ENCODE measurements at places on chromosomes 13 and 19.

GRCh38 chr19:48672994-48673393 is at the start of gene NTN5:
TSS of gene NTN5 (minus strand) at chr19:48673017. CDS start at chr19:48670986, 2,031 bp downstream.
- no peak for DNase-seq

DNA sequence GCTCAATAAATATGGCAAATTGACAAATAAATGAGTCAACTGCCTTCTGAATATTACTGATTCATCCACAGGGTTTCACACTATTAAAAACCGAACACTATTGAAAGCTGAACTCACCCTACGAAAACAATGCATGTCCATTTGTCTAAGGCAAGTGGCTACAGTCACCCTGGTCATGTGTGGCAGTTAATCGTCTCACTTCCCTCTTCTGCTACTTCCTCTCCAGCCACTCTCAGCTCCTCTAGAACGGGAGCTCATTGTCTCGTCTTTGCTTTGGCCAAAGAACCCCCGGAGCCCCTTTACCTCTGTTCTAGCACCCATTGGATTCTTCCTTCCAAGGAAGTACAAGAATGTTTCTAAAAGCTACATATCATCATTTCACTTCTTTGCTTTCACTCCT is 74.4 kb upstream of the ZNF599 start:
- no peak for DNase-seq

- no peak for DNase-seq
Measured at GRCh38 chr19:7242601-7243258, 51.5 kb downstream of the INSR start.

DNA sequence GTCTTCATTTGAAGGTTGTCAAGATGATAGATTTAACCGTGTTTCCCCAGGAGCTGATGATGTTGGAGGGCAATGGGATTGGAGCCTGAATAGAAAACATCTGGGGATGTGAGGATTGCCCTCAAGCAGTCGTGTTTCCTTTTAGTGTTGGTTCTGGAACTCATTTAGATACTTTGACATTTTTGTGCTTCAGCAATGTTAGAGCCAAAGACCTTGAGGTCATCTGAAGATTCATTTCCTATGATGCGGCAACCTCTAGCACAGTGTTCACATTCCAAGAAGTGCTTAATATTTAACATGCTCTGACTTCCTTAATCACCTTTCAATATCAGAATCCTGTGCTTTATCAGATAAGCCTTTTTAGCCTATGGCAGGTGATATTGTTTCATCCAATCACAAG is 82.7 kb downstream of the SLC10A2 start:
- DNase-seq = no peak

DNA sequence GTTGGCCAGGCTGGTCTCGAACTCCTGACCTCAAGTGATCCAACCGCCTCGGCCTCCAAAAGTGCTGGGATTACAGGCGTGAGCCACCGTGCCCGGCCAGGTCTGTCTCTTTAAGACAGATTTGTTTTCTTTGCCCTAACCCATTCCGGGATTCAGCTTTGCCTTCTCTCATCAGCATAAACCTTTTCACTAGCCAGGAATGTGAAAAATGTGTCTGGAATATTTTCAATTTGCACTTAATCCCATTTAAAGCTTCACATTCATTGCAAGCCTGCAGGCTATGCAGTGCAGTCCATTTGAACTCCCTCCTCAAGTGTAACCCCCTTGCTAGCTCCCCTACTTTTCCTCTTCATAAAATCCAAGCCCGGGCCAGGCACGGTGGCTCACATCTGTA is 880 bp upstream of the TMEM160 start:
- no peak for DNase-seq

- DNase-seq = no peak
Measured at GRCh38 chr19:6519289-6519688, 11.5 kb upstream of the TNFSF9 start.

GRCh38 chr19:39448271-39448670 is 2.9 kb downstream of the SUPT5H start:
- peak; percentile 72 for DNase-seq

GRCh38 chr19:4984438-4984990 is 15.6 kb downstream of the KDM4B start:
- no peak for DNase-seq

- peak; percentile 24 for DNase-seq
Measured at GRCh38 chr13:50167224-50167947, 152.1 kb downstream of the KCNRG start.

DNA sequence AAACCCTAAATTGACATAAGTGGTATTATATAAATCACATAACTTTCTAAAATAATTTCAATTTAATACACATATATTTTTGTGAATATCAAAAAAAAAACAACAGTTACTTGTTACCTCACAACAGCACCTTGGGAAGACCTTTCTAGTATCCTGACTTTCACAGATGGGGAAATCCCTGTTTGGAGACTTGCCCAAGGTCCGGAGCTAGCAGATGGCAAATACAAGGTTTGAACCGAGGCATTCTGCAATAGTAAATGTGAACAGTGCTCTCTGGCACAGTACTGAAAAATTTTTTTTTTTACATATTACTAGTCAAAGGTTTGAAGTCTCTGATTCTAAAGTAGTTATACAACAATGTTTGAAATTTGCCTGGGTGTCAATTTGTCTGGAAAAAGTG is 104.5 kb downstream of the SUCLA2 start:
- DNase-seq = no peak

DNA sequence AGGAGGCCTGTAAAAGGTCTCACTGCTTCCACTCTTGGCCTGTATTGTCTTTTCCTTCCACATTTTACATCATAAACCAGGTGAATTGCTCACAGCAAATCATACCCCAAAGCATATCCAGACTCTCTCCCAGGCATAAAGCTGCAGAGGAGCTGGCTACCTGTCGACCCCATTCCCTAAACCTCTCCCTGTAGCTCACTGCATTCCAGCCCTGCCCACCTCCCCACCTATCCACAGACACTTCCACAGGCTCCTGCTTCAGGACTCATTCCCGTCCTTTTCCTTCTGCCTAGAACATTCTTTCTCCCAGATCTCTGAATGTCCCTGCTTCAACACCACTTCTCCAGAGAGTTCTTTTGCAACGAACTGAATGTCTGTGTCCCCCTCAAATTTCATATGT is 46.4 kb upstream of the STARD13 start:
- DNase-seq = no peak

DNA sequence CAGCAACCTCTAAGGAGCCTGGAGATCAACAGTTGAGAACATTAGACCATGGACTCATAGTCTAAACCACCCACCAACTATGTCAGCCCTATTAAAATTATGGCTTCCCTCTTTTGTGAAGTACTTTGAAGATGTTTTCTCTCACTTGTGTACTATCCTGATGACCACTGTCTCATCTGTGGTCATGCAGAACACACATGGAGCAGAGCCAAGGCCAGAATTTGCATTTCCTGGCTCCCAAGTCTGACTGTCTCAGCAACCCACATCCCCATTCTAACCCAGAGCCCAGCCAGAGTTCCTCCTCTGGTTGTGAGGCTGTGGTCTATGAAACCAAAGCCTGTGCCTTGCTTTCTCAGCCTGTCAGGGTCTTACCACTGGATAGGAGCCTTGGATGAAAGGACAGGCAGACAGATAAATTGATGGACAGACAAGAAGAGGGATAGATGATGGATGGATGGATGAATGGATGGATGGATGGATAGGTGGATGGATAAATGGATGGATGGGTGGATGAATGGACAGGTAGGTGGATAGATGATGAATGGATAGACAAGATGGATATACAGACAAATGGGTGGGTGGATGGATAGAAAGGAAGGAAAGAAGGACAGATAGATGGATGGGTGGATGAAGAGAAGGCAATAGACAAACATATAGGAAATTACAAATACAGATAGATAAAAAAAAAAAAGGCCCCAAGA is 35.4 kb downstream of the ZNF557 start:
- no peak for DNase-seq

GRCh38 chr13:100235311-100235901 is 146.5 kb downstream of the PCCA start:
- DNase-seq = no peak

GRCh38 chr19:39138221-39139211 is 12.9 kb downstream of the PAK4 start:
- DNase-seq = no peak

DNA sequence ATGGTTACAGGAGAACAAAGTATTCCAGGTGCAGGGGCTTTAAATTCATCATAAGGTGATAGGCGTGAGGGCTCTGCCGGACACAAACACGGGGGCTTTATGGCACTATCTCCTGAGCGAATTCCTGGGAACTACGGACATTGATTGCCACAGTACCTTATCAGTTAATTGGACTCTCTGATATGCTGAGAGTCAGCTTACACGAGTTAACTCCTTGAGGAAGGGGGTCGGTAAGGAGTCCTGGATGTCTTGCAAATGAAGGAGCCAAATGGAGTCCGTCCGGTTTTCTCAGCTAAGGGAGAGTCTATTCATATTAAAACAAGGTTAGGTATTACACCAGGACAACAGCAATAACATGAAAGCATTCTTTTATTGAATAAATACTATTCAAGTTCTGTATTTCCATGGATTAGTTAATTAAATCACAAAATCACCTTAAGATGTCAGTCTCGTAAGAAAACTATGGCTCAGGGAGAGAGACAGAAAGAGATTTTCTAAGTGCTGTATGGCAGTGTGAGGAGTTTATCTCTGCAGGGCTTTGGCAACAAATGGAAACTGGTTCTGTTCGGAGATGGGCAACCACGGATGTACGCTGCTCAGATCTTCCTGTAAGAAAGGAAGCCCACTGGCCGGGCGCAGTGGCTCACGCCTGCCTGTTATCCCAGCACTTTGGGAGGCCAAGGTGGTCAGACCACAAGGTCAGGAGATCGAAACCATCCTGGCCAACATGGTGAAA is 26.2 kb upstream of the HIF3A start:
- no peak for DNase-seq

GRCh38 chr19:46386151-46386550 is 27.2 kb downstream of the CCDC8 start:
- no peak for DNase-seq

DNA sequence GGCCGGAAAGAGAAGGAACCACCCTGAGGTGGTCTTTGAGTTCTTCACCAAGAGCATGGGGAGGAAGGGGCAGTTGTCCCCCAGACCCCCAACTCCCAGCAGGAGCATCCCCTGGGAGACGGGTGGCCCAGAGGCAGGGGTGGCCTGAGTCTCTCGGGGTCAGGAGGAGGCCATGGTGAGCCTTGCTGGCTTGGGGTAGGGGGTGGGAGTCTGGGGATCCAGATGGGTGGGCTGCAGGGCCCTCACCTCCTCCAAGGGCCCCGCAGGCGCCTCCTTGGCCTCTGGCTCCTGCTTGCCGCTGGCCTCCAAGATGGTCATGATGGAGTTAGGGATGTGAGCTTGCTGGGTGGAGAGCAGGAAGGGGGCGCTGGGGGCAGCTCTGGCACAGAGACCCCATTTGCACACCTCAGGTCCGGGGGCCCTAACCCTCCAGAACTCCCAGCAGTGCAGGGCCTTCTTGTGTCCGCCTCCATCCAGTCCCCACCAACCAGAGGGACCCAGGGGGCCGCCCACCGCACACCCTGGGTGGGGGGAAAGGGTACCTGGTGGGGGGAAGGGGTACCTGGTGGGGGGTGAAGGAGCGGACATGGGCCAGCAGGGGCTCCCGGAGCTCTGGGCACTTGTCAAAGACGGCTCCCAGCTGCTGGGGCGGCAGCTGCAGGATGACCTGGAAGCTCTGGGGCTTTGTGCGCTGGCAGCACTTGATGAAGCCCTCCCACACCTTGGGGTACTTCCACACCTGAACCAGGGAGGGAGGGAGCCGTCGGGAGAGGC is 1.3 kb upstream of the RSPH6A start:
- DNase-seq = no peak

DNA sequence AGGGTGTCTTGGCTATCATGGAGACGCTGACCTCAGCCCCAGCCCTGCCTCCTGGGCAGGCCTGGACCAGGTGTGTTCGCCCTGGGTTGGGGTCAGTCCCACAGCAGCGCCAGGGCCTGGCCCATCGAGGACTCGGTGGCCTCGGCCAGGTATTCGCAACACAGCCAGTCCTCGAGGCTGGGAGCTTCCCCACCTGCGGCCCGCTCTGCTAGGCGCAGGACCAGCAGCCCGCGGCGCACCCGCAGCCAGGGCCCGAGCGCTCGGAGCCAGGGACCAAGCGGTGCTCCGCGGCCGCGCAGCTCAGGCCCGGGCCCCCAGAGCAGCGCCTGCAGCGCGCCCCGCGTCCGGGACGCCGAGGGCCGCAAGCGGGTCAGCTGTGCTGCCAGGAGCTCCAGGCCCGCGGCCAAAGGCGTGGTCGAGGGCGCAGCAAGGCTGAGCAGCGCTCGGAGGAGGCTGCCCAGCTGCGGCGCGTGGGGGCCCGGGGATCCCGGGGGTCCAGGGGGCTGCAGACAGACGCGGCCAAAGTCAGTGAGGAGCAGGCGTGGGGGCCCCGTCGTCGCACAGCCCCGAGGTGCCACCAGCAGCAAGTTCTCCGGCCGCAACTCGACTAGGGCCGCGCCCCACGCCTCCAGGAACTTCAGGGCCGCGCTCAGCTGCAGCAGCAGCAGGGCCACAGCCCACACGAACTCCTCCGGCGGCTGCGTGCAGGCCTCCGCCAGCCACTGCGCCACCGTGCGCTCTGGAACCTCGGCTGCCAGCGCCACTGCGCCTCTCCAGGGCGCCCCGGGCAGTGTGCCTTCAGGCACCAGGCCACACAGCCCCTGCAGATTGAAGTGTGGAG is 6.2 kb downstream of the PEAK3 start:
- no peak for DNase-seq

DNA sequence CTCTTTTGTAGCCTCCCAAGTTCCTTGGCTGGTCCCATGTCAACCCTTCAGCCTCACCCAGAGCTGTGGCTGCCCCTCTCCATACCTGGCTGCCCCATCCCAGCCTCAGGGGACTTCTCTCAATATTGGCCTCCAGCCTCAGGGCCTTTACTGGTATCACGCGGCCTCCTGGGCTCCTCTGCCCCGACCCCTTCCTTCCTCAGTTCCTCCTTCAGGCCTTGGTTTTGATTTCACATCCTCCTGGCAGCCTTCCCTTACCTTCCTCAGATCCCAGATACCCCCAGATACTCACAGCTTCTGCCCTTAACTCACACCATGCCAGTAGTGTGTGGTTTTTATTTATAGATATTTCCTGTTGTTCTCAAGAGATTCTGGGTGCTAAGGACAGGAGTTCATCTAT is 12.8 kb upstream of the SCN1B start:
- DNase-seq = no peak

GRCh38 chr19:39196860-39197562 is at the start of gene NCCRP1:
TSS of gene NCCRP1 (plus strand) at chr19:39196964. CDS start at chr19:39196983, 19 bp downstream.
- peak; percentile 22 for DNase-seq

DNA sequence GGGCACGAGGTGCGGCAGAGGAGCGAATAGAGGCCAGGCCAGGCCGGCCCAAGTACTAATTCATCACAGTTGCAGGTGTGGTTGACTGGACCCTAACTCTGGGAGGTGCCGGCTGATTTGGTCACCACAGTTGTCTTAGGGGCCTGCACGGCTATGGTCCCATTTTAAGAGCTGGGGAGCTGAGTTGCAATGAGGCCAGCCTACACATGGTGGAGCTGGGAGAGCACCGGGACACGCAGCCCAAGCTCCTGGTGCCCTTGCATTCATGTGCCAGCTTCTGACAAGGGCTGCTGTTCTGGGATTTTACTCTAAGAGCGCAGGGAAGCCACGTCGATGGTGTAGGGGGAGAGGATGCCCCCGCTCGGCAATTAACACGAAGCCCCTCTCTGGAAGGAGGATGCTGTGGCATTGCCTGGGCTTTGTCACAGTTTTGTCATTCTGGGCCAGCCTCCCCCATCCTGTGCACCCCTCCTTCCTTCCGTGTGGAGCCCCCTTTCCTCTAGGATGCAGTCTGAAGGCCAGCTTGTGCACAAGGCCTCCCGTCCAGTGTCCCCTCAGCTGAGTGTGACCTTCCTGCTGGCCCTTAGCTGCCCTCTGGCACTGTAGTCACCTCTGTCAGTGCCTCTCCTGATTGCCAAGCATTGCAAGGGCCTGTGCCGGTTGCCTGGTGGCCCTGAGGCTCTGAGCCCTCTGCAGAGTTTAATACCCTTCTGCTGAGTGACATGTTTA is 109.4 kb upstream of the C1QTNF9B start:
- no peak for DNase-seq

GRCh38 chr19:18503971-18504885 is 17.6 kb downstream of the ELL start:
- no peak for DNase-seq

All from activated CD4-positive, alpha-beta T cell treated with anti-CD3 and anti-CD28 coated beads for 36 hours (primary cell).